ENCODE measurements at places on chromosomes 7 and 10. TPM values are rescaled to one million over a fixed set of nuclear protein-coding genes. Genes with fewer than 3 reads are reported as not detected.

- no peak for DNase-seq
Measured at GRCh38 chr10:4623200-4623599, 202.8 kb upstream of the AKR1E2 start.

GRCh38 chr10:85458324-85458723 is 908.3 kb downstream of the GRID1 start:
- no peak for DNase-seq

DNA sequence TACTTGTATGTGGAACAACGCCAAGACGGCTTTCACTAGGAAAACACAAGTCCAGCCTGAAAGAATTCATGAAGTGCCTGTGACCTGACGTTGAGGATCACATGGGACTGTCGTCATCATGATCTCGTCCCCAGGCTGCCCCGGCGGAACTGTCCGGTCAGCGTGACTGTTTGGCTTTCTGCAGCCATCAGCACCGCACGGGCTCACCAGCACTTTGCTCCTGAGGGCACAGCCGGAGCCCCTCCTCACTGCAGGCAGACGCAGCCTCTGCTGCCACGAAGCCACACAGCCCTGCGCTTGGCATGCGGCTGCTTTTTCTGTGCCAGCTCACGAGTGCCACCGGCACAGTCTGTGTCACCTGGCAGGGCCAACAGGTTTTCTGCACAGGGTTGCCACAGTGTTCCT is 9.4 kb upstream of the GET4 start:
- DNase-seq, result peak; percentile 65

GRCh38 chr7:6250364-6250833 is 22.0 kb downstream of the CYTH3 start:
- no peak for DNase-seq

DNA sequence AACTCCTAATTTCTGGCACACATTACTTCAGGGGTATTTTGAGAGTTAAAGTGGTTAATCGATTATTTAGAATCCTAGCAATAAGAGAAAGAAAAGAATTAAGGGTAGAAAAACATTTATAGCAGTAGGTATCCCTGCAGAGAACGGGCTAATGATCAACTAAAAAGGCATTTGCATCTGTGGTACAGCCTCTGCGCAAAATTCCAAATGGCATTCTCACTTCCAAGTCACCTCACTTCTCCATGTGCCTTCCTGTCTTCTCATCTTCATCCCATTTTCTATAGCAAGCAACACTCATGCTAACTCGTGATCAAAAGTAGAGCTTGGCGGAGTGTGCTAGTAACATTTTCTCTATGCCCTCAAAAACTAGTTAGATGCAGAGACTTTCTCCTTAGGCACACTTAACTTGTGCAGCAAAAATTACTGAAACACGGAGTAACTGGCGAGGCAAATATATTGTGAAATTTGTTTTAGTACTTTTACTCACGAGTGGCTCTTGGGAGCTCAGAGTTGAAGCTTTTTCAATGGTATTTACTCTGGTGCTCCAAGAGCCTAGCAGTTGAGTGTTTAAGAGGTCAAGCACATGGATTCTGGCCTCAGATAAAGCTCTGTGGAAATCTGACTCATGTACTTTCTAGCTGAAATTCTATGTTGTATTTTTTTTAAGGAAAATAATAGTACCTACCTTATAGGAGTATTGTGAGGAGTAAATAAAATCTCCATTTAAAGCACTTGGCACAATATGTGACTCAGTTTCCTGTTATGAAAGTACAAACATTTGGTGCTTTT is 65.1 kb downstream of the MET start:
- no peak for DNase-seq

GRCh38 chr7:78018641-78019446 is 220.3 kb downstream of the PHTF2 start:
- peak; percentile 37 for DNase-seq

DNA sequence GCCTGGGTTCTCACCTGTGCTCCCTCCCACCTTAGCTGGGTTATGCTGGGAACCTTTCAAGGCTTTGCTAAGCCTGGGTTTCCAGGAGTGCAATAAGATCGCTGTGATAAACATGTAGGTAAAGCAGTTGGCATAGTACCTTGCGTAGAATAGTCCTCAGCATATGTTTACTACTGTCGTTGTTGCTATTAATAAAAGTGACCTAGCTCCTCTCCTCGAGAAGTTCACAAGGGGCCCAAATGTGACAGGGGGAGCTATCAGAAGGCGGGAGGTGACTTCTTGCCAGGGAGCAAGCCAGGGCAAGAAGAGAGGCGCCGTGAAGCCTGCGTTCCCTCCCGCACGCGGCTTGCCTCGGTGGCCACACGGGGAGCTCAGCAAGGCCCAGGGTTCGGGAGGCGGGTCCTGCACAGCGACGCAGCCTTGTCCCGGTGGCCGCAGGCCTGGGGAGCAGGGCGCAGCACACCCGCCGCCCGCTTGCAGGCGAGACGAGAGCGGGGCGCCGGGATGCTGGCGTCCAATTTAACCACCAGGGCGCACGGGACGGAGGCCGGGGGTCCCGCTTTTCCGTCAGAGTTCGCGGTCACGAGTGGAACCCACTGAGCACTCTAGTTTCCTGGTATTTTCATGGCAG is 106.2 kb downstream of the SNX10 start:
- peak; percentile 59 for DNase-seq

DNA sequence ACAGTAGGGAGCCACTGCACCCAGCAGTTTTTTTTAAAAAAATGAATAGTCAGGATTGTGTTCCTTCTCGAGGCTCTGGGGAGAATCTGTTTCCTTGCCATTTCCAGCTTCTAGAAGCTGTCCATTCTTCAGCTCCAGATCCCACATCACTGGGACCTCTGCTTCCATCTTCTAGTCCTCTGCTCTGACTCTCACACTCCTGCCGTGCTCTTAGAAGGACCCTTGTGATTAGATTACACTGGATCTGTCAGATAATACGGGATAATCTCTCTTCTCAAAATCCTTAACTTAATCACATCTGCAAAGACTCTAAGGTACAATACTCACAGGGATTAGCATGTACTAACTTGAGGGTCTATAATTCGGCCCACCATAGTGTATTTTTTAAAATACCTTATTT is 158.9 kb upstream of the SP4 start:
- DNase-seq, result no peak

GRCh38 chr7:149824301-149824741 is 13.9 kb upstream of the ZNF862 start:
- no peak for DNase-seq

DNA sequence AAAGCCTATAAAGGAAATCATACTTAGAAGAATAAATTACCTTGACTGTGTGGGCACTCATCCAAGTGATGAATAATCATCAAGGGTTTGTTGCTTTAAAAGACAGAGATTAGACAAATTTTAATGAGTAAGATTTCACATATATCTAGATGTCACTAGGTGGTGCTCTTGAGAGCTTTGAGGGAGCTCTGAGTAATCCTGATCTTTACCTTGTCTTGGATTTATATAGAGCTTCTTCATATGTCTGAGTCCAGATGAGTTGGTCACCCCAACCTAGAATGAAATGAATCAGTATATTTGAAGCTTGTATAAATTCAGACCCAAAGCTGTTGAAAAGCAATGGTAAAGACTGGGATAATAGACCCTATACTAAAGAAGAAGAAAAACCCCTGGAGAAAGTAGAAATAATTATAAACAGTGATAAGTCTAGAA is 3.7 kb downstream of the AGR2 start:
- no peak for DNase-seq

DNA sequence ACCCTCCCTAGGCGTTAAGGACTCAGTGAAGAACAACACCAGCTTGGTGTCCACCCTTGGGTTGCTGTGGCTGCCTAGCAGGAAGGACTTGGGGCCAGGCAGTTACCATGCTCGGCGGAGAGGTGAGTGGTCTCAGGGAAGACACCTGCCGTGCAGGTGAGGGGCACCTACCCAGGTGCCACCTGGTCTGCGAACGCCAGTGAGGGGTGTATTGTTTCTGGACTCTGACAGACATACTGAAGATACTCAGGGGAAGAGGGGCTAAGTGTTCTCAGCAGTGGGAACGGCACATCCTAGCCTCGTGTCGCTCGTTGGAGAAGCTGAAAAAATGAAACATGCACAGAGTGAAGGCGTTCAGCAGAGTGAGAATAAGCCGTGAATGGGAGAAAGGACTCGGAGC is 22.6 kb downstream of the DOCK1 start:
- no peak for DNase-seq

- peak; percentile 21 for DNase-seq
Measured at GRCh38 chr7:2956526-2957368, 86.9 kb downstream of the CARD11 start.

GRCh38 chr10:132199854-132200311 is 13.1 kb downstream of the DPYSL4 start:
- DNase-seq, result no peak

- no peak for DNase-seq
Measured at GRCh38 chr7:157621131-157621681, 284.4 kb downstream of the DNAJB6 start.

DNA sequence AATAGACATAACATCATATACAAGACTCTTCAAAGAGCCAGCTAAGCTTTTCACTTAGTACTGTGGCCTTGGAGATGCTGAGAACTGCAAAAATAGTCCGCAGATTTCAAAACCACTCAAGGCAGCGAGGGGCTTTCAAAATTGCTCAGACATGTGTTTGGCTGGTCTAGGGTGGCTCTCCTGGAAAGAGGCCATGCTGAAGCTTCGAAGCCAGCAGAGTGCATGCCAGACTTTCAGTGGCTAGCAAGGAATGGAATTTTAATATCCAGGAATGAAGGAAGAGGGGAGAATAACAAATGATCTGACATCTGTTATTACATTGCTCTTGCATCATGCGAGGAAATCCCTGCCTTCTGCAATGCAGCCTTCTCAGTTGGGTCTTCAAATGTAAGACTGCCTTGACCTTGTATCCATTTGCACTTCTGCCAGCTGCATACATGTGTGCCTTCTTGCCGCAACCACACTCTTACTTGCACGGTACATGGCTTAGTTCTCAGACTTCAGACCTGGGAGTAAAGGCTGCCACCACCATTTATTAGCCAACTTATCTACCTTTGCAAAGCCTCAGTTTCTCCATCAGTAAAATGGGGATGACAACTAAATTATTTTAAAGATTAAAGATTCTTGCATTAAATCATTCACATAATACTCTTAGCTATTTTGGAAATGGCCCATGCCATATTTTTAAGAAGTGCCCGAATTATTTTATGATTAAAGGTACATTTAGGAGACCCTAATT is 55.9 kb downstream of the ITIH5 start:
- DNase-seq, result peak; percentile 13

- no peak for DNase-seq
Measured at GRCh38 chr10:71072131-71072822, 140.1 kb upstream of the UNC5B start.

DNA sequence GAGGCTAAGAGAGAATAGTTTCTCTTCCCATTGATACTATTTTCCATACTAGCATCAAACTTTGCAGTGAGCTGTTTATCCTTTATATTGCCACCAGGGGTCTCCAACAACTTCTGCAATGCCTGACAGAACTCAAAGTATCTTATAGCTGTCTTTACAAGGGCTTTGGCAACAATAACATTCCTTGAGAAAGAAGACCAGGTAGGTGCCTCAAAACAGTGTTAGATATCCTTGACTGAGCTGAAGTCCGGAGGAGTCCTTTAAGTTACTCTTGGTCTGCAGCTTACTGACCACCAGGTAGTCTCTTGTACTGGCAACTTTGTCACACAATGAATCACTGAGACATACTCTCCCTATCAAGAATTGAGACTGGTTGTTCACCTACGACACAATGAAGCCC is 30.0 kb upstream of the TES start:
- DNase-seq, result no peak

- DNase-seq, result peak; percentile 36
Measured at GRCh38 chr7:17680026-17680425, 260.3 kb downstream of the SNX13 start.

GRCh38 chr7:100584683-100585510 is 1.0 kb downstream of the LRCH4 start:
- peak; percentile 72 for DNase-seq

Gene RTKN2
- 1.1 TPM for total RNA-seq

Gene CCDC146
- 15.7 TPM for total RNA-seq

Gene EDRF1
- total RNA-seq, result 17.9 TPM

Gene MYO1G
- total RNA-seq, result 4.2 TPM

Gene OPALIN
- not detected for total RNA-seq

Gene WNT16
- total RNA-seq, result not detected

Gene CALN1
- total RNA-seq, result not detected

All from left colon (tissue), 2 donors.